Fibroblast of skin of scalp (primary cell): ENCODE measurements at places on chromosomes 2 and 18.

- no peak for DNase-seq
Measured at GRCh38 chr2:197196541-197197180, 113.9 kb downstream of the ANKRD44 start.

GRCh38 chr2:29166242-29167039 is 51.2 kb downstream of the CLIP4 start:
- no peak for DNase-seq

DNA sequence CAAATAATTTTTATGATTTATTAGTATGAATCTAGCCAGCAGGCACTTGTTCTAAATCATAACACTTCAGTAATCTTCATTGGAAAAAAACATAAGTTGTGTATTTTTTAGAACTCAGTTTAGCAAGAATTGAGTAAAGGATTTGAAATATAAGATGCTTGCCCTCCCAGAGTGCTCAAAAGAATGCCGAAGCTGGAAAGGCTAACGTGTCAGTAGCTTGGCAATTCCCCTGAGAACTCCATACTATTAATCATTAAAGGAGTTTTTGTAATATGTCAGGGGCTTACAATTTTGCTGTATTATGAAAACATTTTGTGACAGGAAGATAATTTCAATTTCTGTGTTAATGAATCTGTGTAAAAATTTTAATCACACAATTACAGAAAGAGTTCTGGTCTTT is 122.7 kb downstream of the GULP1 start:
- DNase-seq, result peak; percentile 87

DNA sequence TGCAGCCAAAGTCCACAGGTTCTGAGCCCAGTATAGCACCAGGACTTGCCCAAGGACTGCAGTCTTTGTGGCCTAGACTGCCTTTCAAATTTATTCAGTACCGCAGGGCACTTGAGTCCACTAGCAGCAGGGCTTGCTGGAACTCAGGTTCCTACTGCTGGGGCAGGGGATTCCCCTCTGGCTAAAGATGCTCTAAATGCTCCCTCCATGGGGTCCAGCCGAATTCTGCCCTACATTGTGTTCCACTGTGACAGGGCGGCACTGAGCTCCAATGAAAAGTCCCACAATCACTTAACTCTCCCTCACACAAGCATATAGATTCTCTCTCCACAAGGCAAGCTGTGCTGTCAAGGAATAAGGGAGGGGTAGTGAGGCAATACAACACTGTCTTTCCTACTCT is 518.1 kb upstream of the VRK2 start:
- no peak for DNase-seq

DNA sequence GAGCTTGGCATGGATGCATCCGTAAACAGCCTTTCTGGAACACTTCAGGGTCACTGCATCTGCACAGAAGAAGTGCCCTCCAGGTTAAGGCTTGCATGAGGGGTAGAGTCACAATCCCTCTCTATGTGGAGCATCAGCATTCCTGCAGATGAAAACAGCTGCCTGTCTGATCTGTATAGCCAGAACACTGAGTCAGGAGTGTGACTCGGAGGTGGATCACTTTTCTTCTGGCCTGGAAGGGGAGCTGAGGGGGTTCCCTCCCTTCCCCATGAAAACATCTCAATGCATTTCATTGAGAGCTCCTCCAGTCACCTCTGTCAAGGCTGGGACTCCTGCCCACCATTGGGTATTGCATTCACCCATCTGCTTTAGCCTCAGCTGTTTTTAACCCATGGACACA is 72.5 kb upstream of the SERPINE2 start:
- peak; percentile 59 for DNase-seq

DNA sequence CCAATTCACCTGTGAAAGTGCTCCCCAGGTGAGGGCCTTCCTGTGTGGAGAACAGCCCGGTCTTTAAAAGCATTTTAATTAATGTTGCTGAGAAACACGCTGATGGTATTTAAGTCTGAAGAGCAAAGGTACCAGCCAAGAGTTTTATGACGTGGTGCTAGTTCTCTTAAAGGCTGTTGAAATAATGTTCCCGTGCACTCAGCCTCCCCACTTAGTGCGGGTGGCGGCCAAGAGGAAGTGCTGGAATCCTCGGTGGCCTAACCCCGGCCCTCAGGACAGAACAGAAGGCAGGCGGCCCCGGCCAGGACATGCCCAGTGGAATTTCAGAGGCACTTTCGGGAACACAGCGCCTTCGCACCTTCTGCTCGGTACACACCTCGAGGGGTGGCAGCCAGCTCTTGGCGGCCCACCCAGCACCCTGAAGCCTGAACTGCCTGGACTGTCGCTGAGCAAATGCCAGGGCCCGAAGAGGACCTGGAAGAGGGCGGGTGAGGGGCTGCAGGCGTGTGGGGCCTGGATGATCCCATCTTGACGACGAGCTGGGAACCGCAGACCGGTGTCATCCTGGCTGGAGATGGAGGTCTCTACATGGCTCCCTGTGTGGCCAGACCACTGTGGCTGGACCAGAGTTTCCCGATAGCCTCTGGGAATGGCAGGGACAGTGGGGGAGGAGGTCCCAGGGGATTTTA is 142.9 kb downstream of the ASB1 start:
- DNase-seq, result no peak

- DNase-seq, result no peak
Measured at GRCh38 chr18:50788284-50788683, 31.5 kb downstream of the MRO start.
